ENCODE measurements at places on chromosomes 2 and 18. TPM values are rescaled to one million over a fixed set of nuclear protein-coding genes. Genes with fewer than 3 reads are reported as not detected.

The SETBP1 gene
- total RNA-seq: 10.2 TPM

The MCEE gene
- 21.6 TPM for total RNA-seq

The TBR1 gene
- not detected for total RNA-seq

The TFCP2L1 gene
- 106 TPM for total RNA-seq

The FAM237A gene
- not detected for total RNA-seq

- DNase-seq: no peak
Measured at GRCh38 chr2:16656784-16657391, 8.7 kb downstream of the CYRIA start.

DNA sequence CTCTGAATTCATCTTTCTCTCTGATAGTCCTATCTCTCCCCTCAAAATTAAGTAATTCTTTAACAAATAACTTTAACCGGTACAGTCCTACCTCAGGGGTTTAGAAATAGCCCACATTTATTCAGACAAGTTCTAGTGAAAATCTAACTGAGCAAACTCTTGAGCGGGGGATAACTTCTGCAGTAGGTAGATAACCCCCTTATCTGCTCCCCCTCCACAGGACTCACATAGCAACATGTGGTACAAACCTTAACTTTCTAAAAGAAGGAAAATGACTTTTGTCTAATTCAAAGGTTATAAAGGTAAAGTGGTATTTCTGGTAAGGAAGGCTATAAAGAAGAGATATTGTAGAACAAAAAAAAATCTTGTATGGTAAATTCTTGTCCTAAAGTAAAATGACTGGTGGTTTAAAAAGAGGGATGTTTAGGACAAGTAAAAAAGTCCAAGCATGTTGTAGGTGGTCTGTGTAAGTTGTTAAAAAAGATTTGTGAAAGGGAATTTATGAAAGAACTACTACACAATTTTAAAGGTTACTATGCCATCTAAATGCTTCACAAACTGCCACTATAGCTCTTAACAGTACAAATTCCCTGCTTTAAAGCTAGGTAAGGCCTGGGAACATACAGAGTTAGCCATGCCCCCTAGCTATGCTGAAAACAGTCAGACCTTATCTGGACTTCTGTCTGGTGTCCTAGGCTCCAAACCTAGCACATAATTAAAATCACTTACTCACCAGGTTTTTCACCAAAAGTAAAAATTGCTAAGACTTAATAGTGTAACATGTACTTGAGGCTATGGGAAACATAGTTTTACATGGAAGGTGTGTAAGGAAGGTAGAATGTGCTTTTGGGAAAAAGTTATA lies 8.1 kb upstream of the RPIA start:
- no peak for DNase-seq

DNA sequence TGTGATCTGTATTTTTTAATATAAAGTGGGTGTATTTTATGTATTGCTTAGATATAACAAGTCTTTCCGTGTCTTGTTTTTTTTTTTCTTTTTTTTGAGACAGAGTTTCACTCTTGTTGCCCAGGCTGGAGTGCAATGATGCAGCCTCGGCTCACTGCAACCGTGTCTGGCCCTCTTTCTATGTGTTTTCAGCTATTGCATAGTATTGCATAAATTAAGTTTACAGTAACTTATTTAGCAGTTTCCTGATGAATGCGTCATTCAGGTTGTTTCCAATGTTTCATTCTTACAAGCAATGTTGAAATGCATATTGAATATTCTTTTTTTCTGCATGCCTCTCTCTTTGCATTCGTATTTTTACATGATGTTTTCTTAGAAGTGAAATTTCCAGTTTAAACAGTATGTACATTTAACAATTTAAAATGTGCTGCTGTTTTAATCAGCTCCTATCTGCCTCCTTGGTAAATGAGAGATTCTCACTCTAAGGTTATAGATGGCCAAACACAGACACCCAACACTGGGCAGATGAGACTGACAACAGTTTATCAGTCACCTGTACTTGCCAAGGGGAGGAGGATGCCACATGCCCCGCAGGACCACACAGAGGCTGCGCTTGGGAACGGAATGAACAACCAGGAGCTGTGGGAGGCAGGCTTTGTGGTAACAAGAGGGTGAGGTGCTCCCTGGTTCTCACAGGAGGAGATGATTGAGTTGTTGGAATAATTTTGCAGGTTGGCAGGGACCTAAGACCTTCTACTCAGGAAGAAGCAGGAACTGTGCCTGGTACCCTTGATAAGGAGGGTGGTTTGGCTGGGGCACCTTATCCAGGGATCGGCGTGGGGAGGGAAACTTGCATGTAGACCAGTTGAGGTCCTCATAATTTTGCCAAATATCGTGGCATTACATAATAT lies 7.5 kb downstream of the SLC9A4 start:
- DNase-seq: no peak

GRCh38 chr2:41853427-41854191 lies 194.2 kb upstream of the PKDCC start:
- peak; percentile 61 for DNase-seq

DNA sequence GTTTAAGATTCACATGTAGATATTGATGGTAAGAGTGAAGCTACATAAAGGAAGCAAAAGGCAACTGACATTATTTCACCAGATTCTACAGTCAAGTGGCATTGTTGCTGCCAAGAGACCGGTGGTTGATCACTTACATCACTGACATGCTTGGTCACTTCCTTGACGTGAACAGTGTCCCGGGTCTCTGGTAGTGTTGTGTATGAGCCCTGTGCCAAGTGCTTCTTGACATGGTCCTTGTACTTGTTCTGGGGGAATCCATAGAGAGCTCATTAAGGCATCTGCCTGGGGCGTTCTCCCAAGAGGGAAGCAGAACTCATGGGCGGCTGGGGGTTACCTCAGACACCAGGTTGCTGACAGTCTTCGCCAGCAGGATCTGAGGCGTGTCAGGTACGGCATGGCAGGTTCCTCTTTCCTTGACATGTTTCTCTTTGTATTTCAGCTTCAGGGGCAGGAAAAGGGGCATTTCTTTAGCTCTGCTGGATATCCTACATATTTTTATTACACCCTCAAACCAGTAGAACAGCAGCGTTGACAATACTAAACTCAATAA lies 116.2 kb downstream of the RIF1 start:
- no peak for DNase-seq

- DNase-seq: no peak
Measured at GRCh38 chr2:69683170-69683971, 39.8 kb upstream of the AAK1 start.

GRCh38 chr2:98803405-98804264 lies 72.7 kb upstream of the MGAT4A start:
- DNase-seq: no peak

GRCh38 chr2:172394002-172394401 lies 33.4 kb upstream of the ITGA6 start:
- no peak for DNase-seq

DNA sequence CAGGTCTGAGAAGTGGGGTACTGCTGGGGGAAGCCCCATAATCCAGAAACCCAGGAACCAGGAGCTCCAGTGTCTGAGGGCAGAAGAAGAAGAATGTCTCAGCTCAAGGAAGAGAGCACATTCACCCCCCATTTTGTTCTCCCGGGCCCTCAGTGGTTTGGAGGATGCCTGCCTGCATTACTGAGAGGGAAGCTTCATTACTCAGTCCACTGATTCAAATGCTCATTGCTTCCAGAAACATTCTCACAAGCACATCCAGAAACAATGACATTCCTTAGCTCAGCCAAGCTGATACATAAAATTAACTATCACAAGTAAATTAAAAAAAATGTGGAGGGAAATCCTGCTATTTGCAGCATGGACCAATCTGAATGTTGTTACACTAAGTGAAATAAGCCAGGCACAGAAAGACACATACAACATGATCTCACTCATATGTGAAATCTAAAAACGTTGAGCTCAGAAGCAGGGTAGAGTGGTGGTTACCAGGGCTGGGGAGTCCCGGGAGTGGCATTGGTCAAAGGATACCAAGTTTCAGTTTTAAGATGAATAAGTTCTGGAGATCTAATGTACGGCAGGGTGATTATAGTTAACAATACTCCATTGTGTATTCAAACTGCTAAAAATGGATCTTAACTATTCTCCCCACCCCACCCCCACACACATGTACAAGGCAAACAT lies 459.3 kb downstream of the GALR1 start:
- no peak for DNase-seq

DNA sequence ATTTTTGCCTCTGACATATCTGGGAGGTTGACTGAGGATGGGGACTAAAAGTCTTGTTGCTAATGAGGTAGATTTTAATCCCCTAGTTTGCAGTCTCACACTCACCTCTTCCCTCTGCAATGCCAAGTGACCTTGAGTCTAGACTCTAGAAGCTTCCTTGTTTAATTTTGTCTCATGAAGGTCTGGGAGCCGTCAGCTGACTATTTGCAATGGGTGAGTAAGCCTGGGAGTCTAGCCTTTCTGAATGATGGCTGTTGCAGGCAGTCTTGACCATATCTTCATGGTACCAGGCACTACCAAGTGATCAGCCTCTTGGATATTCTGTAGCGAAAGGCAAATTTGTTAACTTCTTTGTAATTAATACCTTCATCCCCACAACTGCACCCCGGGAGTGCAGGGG lies 61.2 kb downstream of the ARHGAP15 start:
- no peak for DNase-seq

- DNase-seq: no peak
Measured at GRCh38 chr2:194709840-194710239, 947.2 kb upstream of the SLC39A10 start.

DNA sequence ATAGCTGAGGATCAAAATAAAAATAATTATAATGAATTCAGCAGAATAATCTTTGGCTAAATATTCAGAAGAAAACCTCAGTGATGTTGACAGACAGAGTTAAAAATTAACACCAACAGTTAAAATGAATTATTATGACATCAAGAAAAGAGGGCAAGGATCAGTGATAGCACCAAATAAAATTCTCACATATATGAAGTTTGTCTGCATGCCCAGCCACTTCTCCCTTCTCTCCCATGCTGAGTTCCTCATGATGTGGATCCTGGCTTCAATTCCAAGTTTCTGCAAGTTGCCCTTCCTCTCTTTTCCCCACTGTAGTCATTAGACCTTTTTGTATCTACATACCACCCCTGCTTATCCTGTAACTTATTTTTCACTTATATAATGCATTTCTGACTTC lies 6.8 kb downstream of the STRADB start:
- DNase-seq: no peak

GRCh38 chr18:60200558-60200957 lies 172.0 kb downstream of the MC4R start:
- DNase-seq: no peak

Measured in left colon (tissue), 2 donors.